CD4-positive, alpha-beta T cell treated with Interleukin-4 for 1 hour (primary cell): ENCODE measurements at places on chromosomes 11 and 22.

DNA sequence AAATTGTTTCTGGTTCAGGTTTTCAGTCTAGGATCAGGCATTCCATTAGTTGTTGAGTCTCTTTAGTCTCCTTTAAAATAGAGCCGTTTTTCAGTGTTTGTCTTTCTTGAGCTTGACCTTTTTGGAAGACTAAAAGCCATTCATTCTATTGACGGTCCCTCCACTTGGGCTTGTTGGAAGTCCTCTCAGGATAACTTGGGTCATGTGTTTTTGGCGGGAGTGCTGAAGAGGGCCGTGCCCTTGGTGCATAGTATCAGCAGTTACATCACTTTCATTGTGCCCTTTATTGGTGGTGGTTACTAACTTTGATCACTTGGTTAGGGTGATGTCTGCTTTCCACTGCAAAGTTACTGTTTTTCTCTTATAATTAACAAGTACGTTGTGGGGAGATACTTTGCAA is 20.8 kb downstream of the CECR2 start:
- no peak for DNase-seq

DNA sequence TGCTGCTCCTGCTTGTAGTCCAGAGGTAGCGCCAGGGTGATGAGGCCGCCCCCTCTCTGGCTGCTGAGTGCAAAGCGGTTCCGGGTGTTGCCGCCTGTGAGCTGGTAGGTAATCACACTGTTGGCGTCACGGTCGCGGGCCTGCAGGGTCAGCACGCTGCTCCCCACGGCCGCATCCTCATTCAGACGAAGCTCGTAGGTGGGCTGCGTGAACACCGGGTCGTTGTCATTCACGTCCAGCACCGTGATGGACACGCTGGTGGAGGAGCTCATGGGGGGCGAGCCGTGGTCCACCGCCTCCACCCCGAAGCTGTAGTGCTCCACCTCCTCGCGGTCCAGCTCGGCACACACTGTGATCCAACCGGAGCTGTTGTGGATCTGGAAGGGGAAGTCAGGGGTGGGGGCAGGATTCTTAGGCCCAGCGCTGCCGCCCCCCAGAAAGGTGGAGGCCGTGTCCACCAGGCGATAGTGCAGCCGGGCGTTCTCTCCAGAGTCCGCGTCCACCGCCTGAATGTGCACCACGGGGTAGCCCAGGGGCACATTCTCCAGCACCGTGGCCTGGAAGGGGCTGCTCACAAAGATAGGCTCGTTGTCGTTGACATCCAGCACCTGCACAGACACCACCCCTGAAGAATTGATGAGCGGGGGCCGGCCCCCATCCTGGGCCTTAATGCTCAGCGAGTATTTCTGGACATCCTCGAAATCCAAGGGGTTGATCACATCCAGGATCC is 2.4 kb downstream of the CELSR1 start:
- no peak for DNase-seq

DNA sequence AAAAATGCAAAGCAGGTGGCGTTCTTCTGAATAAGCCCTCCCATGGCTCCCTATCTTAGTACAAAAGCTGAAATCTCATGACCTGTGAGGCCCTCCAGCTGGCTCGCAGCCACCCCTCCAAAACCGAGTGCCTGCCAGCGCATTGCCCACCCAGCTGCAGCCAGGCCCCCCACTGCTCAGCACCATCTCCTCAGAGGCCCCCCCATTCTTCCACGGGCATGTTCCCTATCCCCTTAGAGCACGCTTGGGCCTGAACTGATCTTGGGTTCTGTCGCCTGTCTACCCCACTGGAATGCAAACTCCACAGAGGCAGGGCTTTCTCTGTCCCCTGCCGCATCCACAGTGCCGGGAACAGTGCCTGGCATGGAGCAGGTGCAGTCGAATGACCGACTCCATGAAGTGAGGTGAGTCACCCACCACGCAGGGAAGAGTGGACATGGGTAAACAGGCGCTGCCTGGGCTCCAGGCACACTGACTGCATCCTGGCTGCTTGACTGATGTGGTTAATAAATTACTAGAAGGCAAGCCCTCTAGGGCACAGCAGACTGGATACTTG is 11.3 kb upstream of the EFCAB6 start:
- DNase-seq: no peak

GRCh38 chr22:23786261-23786710 is 480 bp upstream of the SMARCB1 start:
- DNase-seq: no peak

- no peak for DNase-seq
Measured at GRCh38 chr22:22604326-22605073, 39.9 kb upstream of the GGTLC2 start.

- DNase-seq: no peak
Measured at GRCh38 chr11:134373591-134374052, 38.4 kb downstream of the B3GAT1 start.

GRCh38 chr11:9901943-9902342 is 238.1 kb downstream of the SWAP70 start:
- no peak for DNase-seq

- DNase-seq: no peak
Measured at GRCh38 chr11:83641511-83641910, 355.3 kb upstream of the CCDC90B start.

DNA sequence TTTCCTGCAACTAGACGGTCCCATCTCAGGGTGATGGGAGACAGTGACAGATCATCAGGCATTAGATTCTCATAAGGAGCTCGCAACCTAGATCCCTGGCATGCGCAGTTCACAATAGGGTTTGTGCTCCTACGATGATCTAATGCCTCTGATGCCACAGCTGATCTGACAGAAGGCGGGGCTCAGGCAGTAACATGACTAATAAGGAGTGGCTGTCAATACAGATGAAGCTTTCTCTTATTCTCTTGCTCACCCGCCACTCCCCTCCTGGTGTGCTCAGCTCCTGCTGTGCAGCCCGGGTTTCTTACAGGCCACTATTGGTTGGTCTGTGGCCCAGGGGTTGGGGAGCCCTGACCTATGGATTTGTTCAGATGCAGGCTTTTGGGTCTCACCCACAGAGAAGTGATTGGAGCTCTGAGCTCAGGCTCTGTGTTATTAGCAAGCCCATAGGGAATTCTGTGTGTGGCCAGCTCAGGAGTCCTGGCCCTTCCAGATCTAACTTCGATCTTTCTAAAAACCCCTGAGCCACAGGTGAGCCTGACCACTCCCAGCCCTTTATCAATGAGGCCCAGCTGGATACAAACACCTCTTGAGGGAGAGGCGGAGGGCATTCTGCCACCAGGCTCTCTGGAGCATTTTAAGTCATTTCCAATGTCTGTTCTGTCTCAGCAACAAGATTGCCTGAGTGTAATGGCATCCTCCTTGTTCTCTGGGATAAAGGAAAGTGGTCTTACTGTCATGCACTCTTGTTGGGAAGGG is 351.8 kb downstream of the BUD13 start:
- DNase-seq: no peak

DNA sequence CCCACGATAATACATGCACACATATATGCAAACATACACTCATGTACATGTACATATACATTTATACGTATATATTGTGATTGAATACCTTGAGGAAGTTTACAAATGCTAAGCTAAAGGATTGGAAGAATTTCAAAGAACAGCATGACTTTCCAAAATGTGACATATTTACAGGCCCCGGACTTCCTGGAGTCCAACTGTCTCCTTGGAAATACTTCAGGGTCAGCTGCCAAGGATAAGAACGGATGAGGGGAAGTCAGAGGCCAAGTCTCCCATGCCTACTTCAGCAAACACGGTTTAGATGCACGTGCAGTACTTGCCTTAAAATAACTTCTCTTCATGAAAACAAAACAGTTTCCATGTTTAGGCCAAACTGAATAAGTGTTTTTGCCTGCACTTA is 213.6 kb downstream of the DYNC2H1 start:
- DNase-seq: no peak

DNA sequence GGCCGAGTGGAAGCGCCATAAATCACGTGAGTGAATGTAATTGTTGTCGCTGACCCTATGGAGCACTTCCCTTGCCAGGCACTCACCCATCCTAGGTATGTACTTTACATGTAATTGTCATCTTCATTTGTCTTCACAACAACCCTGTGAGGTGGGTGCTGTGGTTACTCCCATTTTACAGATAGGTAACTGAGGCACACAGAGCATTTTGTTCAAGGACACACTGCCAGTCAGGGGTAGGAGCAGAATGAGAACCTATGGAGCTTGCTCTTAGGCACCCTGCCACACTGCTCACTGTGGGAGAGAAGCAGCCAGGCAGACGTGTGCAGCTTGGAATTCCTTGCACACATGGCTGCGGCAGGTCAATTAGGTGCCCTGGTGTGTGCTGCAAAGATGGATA is 785 bp upstream of the EFCAB6 start:
- DNase-seq: no peak

DNA sequence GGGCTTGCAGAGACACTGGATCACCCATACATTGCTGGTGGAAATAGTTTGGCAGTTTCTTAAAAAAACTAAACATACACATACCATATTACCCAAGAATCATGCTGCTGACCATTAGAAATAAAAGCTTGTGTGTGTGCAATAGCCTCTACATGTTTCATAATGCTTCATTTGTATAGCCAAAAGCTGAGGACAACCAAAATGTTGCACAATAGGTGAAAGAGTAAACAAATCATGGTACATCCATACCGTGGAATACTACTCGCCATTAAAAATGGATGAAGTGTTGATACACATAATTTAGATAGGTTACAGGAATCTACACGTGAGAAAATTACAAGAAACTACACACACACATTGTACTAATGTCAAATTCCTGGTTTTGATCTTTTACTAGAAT is 6.5 kb downstream of the KBTBD3 start:
- no peak for DNase-seq

GRCh38 chr11:66315921-66316811 is 678 bp downstream of the CD248 start:
- DNase-seq: no peak

DNA sequence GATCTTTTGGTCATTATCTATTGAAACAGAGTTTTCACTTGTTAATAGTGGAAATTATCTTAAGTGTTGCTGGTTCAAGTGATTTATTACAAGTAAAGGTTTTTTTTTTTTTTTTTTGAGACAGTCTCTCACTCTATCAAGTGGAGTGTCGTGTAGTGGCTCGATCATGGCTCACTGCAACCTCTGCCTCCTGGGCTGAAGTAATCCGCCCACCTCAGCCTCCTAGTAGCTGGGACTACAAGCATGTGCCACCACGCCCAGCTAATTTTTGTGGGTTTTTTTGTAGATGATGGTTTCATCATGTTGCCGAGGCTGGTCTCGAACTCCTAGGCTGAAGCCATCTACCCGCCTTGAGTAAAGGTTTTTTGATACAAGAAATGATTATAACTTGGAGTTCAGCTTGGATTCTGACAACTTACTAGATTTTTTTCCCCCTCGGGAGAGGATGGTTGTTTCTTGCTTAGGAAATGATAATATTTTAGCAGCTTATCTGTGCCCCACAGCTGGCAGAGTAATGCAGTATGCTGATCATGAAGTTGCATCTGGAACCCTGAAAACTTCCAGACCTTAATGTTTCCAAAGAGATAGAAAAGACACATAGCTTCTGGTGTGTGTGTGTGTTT is 68.9 kb downstream of the MTMR3 start:
- no peak for DNase-seq

DNA sequence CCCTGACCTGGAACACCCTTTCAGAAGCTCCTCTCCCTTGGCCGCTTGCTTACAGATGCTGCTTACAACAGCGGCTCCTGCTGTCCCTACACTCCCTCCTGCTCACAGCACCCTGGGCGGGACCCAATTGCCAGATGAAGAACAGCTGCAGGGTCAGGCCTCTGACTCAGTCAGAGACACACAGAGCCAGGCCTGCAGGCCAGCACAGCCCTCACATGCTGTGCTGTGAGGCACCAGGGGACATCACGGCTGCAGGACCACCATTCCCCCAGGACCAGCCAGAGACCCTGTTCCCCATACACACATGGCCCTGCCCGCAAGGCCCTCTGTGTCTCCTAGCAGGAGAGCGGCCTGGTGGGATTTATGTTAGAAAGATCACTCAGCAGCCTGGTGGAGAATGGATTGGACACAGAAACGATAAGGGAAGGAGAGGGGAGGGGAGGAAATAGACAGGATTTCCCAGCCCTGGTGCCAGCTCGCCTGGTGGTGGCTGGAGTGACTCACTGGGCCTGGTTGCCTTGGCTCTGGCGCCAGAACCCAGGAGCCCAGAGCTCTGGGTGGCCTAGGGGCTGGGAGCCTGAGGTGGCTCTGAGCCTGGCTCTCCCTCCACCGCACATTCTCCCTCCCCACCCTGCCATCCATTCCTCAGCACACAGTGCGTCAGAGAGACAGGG is 6.7 kb downstream of the CAPN5 start:
- no peak for DNase-seq

- no peak for DNase-seq
Measured at GRCh38 chr11:119486691-119487259, 63.8 kb upstream of the THY1 start.

- DNase-seq: no peak
Measured at GRCh38 chr11:14668731-14669301, 25.2 kb downstream of the PDE3B start.

GRCh38 chr11:129317571-129317970 is 58.1 kb upstream of the BARX2 start:
- DNase-seq: no peak

- DNase-seq: no peak
Measured at GRCh38 chr11:133809569-133810491, 35.5 kb downstream of the SPATA19 start.

DNA sequence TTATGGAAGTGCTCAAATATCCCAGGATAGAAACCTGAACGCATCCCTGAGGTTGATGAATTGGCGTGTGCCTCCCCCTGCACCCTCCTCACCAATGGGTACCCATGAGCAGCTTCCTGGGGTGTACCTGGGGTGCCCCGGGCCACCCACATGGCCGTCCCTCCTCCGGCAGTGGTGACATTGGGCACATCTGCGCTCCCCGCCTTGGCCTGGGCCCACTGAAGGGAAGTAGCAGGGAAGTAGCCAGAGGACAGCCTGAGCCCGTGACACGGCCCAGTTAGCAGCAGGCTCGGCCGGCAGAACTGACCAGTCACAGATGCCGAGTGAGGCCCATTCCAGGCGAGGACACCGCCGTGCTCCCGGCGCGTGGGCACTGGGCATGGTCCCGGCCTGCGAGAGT is 16.7 kb downstream of the MRPL23 start:
- no peak for DNase-seq

GRCh38 chr11:96197103-96197502 is 145.9 kb downstream of the MAML2 start:
- DNase-seq: no peak

GRCh38 chr11:47886096-47886495 is 37.9 kb upstream of the NUP160 start:
- no peak for DNase-seq

- no peak for DNase-seq
Measured at GRCh38 chr11:115383431-115383830, 120.8 kb downstream of the CADM1 start.

- DNase-seq: no peak
Measured at GRCh38 chr11:100205926-100206325, 481.2 kb upstream of the ARHGAP42 start.

DNA sequence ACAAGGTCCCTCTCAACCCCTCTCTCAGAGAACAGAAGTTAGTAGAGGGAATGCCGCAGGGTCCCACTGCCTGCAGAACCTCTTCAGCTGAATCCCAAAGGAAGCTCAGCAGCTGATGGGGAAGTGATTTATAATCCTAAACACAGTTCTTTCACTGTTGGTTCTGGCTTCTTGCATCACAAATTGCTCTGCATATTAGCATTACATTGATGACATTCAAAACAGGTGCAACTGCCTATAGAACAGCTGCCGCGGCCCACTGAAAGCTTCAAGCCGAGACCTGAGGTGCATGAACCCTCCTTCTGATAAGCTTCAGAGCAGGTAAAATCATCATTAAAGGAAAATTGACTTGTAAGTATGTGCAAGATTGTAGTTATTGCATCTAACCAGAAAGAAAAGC is 75.2 kb upstream of the KIRREL3 start:
- DNase-seq: no peak
